ENCODE measurements at places on chromosomes 4 and X.

- no peak for DNase-seq
Observed at GRCh38 chr4:153292897-153293741, 51.4 kb upstream of the MND1 start.

GRCh38 chrX:2542826-2543521 is 42.2 kb upstream of the DHRSX start:
- DNase-seq: no peak

GRCh38 chr4:1113311-1114009 is at the start of gene RNF212:
RNF212 (minus strand) TSS chr4:1113564; CDS start chr4:1113464, 100 bp downstream.
- no peak for DNase-seq

- DNase-seq: no peak
Observed at GRCh38 chrX:9184211-9184610, 150.3 kb upstream of the FAM9B start.

- DNase-seq: peak; percentile 3
Observed at GRCh38 chr4:66750273-66750672, 795.0 kb downstream of the CENPC start.

GRCh38 chr4:3634894-3635820 is 102.9 kb upstream of the LRPAP1 start:
- peak; percentile 21 for DNase-seq

- DNase-seq: no peak
Observed at GRCh38 chrX:129773649-129774458, 5.9 kb upstream of the SASH3 start.

DNA sequence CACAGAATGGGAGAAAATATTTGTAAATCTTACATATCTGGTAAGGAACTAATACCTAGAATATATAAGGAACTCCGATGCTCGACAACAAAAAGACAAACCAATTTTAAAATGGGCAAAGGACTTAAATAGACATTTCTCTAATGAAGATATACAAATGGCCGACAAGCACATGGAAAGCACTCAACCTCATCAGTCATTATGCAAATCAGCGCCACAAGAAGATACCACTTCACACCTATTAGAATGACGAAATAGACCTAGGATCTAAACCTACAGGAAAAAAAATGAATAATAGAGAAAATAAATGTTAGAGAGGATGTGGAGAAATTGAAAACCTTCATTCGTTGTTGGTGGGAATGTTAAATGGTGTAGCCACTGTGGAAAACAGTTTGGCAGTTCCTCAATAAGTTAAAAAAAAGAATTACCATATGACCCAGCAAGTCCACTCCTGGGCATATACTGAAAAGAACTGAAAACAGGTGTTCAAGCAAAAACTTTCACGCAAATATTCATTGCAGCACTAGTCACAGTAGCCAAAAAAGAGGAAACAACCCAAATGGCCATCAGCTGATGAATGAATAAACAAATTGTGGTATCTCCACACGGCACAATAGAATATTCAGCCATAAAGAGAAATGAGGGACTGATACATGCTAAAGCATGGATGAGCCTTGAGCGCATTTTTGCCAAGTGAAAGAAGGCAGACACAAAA is 57.3 kb upstream of the WDR19 start:
- no peak for DNase-seq

- no peak for DNase-seq
Observed at GRCh38 chr4:38106311-38106710, 146.1 kb downstream of the PTTG2 start.

DNA sequence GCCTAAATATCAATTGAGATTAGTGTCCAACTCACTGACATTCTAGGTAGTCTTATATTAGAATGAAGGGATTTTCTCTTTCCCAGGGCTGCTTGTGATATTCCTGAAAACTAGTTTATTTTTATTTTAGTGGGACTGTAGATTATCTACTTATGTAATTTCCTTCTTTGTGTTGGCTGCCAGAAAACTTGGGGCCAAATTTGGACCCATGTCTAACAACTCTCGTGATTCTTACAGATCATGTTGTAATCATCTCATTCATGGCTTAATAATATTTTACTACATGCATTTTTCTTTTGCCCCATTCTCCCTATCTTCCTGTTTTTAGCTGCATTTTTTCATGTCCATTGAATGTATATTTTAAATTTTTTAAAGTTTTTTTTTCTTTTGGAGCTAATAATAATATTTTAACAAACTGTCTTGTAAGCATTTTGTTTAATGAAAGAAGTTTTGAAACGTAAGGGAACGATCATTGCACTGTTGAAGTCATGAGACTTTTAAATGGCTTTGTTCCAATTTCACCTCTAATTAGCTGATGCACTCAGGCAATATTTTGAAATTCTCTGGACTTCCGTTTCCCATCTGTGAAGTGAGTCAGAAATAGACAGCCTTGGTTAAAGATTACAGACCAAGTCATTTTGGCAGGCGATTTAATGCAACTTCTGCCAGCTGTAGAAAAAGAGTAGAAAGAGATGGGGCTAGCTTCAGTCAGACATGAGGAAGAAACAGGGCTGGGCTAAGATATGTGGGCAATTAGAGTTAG is 14.3 kb upstream of the TDO2 start:
- no peak for DNase-seq

DNA sequence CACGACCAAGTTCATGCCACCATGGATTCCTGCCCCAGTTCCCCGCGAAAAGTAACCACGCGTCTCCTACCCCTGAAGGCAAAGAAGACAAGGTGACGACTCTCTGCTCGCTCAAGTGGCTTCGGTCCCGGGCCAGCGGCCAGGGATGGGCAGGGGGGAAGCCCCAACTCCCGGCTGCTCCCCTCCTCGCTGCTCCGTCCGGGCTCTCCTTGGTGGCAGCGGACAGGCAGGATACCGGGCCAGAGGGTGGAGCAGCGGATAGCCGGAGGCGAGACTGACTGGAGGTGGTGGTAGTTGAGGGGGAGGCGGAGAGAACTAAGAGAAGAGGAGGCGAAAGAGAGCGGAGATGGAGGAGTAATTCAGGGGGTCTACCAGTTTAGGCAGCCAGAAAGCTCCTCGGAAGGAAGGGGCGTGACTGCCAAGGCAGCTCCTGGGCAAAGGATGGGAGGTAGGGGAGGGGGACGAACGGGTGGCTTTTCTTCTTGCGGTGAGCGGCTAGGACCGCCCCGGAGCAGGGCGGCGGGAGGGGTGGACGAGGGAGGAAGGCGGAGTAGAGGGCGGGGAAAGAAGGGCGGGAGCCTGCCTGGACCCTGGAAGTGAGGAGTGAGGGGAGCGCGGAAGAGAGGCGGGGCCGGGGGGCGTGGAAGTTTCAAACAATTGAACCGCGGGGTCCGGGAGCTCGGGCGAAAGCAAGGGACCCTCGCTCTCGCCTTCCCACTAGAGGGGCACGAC is at the start of gene AMOT:
Gene AMOT, minus strand, starts transcription at position 450 of the 732 bp plus-strand sequence. CDS start 17,705 bp downstream, outside the sequence.
- DNase-seq: peak; percentile 78

DNA sequence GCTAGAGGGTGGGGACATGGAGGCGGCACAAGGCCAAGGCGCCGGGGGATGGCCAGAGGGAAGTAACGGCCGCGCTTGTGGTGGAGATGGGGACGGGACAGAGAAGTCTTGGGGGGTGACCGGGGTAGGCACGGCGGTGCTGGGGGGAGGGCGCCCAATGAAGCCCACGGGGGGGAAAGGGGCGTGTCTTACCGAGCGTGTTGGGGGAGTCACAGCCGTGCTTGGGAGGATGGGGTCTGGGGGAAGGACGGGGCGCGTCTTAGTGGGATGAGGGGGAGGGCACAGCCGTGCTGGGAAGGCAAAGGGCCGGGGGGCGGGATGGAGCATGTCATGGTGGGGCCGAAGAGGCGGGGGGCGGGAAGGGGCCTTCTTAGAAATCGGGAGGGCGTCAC is 952 bp downstream of the ARSD start:
- peak; percentile 32 for DNase-seq

DNA sequence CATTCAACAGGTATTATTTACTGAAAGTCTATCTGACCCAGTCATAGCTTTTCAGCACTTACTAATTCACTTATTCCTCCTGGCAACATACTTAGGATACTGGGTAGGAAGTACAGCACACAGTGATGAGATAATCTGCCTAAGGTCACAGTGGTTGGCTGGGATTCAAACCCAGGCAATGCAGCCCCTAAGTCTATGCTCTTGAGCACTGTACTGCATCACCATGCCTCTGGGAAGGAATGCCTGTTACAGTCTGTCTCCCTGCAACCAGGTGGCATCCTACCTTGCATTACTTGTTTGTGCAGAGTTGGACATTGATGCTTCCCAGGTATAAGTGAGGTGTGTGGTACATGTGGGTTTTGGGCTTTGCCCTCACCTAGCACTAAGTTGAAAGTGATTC is 21.5 kb upstream of the LRAT start:
- no peak for DNase-seq

- DNase-seq: no peak
Observed at GRCh38 chr4:36111172-36111571, 133.1 kb downstream of the ARAP2 start.

- no peak for DNase-seq
Observed at GRCh38 chr4:173012608-173013007, 156.0 kb upstream of the GALNT7 start.

DNA sequence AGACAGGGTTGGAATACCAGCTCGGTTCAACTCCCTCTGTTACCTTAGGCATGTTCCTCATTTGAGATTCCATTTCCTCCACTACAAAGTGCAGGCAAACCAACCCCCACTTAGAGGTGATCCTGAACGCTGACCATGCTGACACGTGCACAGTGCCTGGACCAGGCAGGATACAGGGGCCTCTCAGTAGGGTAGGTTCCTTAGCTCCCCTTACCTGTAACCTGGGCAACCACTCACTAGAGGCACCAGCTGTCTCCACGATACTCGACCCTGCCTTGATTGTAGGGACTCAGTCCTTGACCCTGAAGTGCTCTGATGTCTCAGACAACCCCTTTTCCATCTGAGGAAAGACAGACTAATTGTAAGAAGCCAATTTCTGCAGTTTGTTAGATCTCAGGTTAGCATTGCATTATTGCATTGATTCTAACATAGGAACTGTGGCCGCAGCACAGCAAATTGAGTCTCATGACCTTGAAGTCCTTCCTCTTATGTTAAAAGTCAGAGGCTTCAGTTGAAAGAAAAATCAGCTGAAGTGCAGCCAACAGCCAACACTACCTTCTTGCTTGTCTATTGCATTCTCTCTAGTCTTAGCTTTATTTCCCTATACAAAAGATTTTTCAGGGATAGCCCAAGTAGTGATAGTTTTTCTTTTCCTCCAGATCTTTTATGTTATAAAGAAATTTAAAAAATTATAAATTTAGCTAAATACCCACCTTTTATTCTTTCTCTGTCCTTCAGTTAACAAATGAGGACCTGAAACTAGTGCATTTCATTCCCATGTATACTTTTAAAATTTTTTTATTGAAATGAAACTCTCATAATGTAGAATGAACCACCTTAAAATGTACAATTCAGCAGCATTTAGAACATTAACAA is 11.2 kb upstream of the C1QTNF7 start:
- no peak for DNase-seq

GRCh38 chr4:152165146-152165545 is 370.7 kb downstream of the FBXW7 start:
- DNase-seq: no peak

GRCh38 chr4:76055016-76055415 is 19.1 kb upstream of the CXCL11 start:
- DNase-seq: no peak

All from NCI-H510A treated with DMSO at 0.1 percent for 48 hours (cell line).